ENCODE measurements at places on chromosomes 3 and 15.

- peak; percentile 40 for DNase-seq
Observed at GRCh38 chr3:173733029-173733652, 335.6 kb downstream of the NLGN1 start.

- DNase-seq = no peak
Observed at GRCh38 chr15:40986820-40987219, 33.5 kb downstream of the CHAC1 start.

DNA sequence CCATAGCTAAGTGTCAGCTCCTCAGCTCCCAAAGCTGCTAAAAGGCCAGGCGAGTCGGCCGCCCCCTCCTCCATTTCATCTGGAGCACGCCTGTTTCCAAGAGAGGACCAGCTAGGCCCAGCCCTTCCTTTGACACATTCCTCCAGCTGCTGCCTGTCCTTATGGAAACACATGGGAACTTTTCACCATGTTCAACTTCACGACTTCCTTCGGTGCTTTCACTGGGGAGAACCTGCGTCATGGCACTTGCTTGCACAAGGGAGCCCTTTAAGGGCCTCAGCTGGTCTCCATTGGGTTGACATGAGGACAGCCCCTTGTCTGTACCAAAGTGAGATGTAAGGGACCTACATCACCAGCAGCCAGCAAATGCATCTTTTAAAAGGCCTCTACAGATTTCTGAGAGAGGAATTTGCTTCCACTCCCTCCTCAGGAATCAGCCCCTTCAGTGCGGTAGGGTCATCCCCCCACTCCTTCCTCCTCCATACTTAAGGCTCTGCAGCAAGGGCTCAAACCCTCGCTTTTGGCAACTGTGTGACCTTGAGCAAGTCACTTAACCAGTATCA lies 2.1 kb downstream of the MAGI1 start:
- peak; percentile 20 for DNase-seq

- DNase-seq = no peak
Observed at GRCh38 chr15:87547470-87548181, 708.9 kb downstream of the NTRK3 start.

GRCh38 chr3:28124882-28125281 lies 116.5 kb upstream of the CMC1 start:
- no peak for DNase-seq

- DNase-seq = peak; percentile 25
Observed at GRCh38 chr3:190404715-190405114, 16.8 kb downstream of the CLDN16 start.

GRCh38 chr15:74193299-74193718 lies 9.3 kb downstream of the STRA6 start:
- peak; percentile 99 for DNase-seq

GRCh38 chr15:95096651-95097050 lies 865.3 kb downstream of the MCTP2 start:
- DNase-seq = no peak

DNA sequence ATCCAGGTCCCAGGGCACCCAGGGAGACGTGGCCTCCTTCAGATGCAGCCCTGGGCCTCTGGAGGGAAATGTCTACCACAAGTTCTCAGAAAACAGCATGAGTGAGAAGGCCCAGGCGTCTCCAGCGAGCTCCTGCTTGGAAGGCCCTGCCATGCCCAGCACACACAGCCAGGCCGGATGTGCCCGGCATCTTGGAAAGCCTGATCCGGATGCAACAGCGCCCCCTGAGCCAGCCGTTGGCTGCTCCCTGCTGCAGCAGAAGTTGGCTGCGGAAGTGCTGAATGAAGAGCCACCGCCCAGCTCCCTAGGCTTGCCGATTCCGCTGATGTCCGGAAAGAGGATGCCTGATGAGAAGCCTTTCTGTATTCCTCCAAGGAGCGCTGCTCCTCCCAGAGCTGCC lies 856 bp downstream of the NPAP1 start:
- DNase-seq = no peak

DNA sequence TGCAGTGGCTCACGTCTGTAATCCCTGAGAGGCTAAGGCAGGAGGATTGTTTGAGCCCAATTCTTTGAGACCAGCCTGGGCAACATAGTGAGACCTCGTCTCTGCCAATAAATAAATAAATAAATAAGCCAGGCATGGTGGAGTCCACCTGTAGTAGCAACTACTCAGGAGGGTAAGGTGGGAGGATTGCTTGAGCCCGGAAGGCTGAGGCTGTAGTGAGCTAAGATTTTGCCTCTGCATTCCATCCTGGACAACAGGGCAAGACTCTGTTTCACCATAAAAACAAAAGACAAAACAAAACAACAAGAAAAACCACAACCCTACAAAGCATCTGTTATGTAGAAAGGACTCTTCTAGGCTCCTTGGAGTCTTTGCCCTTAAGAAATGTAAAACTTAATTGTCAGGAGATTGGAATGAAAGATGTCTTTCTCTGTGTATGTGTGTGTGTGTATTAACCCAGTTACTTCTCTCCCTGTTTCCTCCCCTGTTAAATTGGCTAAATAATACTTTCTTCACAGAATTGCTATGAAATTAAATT lies 9.5 kb downstream of the NECTIN3 start:
- DNase-seq = peak; percentile 36

GRCh38 chr3:48345946-48346572 lies 12.6 kb upstream of the SPINK8 start:
- no peak for DNase-seq

GRCh38 chr3:63279005-63279841 lies 1.1 kb downstream of the SYNPR start:
- DNase-seq = no peak

- no peak for DNase-seq
Observed at GRCh38 chr3:182981038-182981380, 671 bp upstream of the DCUN1D1 start.
